ENCODE measurements at places on chromosomes 1 and 21.

DNA sequence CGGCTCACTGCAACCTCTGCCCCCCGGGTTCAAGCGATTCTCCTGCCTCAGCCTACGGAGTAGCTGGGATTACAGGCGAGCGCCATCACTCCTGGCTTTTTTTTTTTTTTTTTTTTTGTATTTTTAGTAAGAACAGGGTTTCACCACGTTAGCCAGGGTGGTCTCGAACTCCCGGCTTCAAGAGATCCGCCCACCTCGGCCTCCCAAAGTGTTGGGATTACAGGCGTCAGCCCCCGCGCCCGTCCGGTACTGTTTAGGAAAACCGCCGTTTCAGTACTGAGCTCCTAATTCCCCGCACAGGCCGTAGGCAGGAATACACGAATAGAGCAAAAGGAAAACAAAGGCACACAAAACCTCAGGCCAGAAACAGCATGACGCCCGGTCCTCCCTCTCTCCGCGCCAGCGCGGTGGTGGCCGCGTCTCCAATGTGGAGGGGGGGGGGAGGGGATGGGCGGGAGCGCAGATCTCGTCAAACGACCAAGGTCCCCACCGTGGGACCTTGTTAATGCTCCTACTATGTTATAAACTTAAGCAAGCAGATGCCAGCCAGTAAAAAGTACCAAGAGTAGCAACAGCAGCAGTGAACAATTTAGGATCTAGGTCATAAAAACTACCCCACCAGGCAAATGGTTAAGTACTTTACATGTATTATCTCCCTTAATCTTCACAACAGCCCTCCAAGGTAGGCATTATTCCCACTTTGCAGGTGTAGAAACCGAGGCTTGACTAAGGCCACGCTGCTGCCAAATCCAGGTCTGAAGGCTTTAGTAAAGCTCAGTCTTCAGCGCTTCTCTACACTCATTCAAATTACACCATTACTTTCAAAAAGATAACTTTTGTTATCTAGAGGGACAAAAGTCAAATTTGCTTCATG lies 648 bp upstream of the ADAR start:
- peak; percentile 13 for DNase-seq

- no peak for DNase-seq
Observed at GRCh38 chr1:8794605-8795004, 22.8 kb downstream of the RERE start.

DNA sequence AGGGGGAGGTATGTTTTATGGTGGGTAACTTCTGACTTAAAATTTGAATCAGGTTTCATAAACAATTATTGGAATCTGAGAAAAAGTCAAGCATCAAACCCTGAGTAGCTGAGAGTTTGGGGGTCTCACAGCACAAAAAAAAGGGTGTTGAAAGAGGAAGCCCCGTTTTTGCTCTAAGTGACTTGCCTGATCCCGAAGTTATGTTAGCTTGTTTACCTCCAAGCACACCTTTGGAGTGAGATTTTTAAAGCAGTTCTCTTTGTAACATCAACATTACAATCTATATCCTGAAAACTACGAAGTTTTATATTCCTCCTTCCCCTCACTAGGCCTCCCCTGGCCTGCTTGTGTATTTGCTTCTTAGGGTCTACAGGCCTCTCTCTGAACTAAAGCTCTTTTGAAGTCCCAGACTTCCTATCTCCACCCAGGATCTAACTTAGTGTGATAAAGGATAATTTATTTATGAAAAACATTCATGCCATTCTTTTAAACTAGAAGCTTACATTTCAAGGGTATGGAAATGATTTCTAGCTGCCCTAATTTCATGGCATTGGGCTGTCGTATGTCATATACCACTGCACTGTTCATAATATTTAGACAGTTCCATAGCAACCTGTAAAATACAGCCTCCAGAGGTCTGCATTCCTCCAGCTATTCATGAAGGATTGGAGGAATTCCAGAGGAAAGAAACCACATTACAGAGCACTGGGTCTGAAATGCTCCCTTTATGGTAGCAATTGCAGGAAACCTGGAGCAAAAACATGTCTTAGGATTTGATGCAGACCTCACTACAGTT lies 36.1 kb upstream of the RGS1 start:
- no peak for DNase-seq

DNA sequence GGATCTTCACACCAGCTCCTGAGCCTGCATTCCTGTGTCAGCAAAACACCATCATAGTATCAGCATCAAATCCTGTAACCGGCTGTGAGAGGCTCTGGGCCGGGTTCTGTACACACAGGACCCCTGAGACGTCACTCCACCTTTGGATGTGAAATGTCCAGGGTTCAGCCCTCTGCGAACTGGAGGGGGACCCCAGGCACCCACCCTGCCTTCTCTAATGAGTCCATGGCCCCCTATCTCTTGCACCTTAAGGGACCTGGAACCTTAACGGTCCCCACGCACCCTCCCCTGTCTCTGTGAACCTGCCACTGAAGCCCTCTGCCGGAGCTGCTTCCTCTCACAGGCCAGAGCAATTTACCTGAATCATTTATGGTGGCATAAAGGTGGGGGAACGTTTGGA lies 257.8 kb downstream of the NPHP4 start:
- DNase-seq, result no peak

DNA sequence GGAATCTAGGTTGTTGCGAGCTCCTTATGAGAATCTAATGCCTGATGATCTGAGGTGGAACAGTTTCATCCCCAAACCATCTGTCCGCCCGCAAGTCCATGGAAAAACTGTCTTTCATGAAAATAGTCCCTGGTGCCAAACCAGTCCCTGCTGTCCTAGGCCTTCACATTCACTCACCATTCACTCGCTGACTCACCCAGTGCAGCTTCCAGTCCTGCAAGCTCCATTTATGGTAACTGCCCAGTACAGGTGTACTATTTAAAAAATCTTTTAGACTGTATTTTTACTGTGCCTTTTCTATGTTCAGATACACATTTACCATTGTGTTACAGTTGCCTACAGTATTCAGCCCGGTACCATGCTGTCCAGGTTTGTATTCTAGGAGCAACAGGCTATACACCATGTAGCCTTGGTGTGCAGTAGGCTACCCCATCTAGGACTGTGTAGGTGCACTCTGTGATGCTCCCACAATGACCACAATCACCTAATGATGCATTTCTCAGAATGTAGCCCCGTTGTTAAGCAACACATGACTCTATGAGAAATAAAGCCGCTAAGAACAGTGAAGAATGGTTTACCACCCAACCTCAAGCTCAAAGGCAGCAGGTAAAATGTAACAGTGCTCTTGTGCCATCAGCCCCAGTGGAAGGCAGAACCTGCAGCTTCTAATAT lies 2.4 kb downstream of the ECHDC2 start:
- DNase-seq, result no peak

GRCh38 chr1:98059620-98060019 lies 138.8 kb upstream of the DPYD start:
- no peak for DNase-seq

GRCh38 chr1:66242646-66243547 lies 291.1 kb upstream of the SGIP1 start:
- peak; percentile 56 for DNase-seq

DNA sequence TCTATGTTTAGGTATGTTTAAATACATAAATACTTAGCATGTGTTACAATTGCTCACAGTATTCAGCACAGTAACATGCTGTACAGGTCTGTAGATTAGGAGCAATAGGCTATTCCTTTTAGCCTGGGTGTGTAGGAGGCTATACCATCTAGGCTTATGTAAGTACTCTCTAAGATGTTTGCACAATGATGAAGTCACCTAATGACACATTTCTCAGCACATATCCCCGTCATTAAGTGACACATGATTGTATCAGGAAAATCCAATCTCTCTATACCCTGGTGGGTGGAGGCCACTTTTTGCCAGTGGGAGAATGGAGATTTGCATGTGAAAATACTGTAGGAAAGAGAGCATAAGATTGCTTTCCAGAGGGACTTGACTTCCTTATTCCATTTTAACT lies 5.5 kb upstream of the TEDDM1 start:
- no peak for DNase-seq

GRCh38 chr1:89620664-89621063 lies 12.3 kb upstream of the LRRC8C start:
- DNase-seq, result no peak

DNA sequence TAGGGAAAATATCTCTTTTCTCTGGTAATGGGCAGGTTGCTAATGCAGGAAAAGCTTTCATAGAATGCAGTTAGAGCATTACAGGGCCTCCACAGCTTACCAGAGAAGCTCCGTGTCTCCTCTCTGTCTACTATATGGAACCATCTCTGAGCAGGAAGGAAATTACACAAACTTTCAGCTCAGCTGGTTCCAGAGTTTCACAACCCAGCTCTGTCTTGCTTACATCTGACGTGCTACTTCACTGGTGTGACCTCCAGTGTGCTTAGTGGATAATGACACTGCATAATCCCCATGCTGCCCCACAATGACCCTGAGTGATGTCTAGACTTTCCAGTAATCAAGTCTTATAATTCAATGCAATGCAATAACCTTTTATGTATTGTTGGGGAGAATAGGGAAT lies 4.3 kb upstream of the FGGY start:
- no peak for DNase-seq

DNA sequence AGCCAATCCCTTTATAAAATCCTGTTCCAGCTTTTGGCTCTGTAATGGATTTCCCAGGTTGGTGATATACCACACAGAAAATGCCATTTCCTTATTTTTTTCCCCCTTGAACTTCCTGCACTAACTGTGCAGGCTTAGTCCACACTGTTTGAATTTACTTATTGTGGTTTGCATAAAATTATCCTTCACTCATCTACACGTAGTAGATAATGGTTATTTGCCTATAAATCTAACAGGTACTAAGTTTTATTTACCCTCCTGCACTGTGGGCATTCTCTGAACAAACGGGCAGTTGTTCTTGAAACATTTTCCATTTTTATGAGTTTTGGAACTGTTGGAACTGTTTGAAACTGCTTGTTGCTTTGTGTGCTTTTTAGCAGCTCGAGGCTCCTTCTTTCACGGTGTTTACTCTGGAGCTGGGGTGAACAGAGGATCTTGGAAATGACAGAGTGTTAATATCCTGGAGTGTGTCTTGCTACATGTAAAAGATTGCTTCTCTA lies 23.0 kb upstream of the KIFAP3 start:
- no peak for DNase-seq

DNA sequence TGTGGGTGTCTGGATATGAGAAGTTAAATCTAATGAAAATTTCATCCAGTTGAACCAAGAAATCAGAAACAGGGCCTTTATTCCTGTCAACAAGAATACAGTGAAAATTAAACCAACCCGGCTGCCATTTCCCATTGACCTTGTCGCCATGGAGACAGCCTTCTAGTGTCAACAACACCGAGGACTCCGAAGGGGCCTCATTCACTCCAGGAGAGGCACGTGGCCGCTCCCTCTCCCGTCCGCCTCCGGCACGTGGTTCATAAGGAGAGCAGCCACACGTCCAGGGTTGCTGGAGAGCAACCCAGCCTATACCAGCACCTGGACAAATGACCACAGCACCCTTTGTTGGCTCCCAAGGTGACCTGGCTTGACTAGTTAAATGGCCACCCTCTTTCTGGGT lies 120.3 kb upstream of the VAMP3 start:
- no peak for DNase-seq

GRCh38 chr1:57192222-57192621 lies 226.4 kb upstream of the C8B start:
- no peak for DNase-seq

DNA sequence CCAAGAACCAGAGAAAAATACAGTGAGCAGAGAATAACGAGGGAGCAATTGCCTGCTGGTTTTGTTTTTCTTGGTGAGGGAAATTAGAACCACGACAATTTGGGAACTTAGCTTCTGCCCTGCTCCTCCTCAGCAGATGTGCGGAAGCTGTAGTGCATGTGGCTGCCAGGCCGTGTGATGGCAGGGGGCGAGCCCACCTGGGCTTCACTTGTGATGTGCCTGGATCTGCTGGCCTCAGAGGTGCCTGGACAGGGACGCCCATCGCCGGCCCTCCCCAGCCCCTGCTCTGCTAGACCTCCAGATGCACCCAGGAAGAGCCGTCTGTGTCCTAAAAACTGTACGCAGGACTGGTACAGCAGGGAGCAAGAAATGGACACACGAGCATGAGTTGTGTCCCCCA lies 28.5 kb upstream of the C1orf174 start:
- no peak for DNase-seq

GRCh38 chr21:46347791-46348381 lies 23.9 kb downstream of the PCNT start:
- no peak for DNase-seq

- DNase-seq, result no peak
Observed at GRCh38 chr1:26581287-26581651, 51.7 kb downstream of the RPS6KA1 start.

DNA sequence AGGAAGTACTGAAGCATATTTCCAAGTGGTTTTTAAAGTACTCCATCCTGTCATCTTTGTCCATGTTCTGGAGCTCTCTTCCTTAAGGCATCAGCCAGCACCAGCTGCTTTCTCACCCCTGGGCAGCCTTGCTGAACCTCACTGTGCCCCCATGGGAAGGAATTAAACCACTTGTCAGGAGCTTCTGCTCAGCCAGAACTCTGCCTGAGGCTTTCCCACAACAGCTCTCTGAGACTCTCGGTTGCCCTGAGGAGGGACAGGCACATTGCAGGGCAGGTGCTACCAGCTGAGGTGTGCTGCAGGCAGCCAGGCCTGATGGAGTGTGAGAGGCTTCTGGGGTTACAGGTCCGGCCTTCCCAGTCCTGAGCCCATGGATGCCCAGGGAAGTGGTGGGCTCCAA lies 30.9 kb downstream of the FAM163A start:
- DNase-seq, result no peak

GRCh38 chr1:234997201-234997895 lies 131.3 kb downstream of the TOMM20 start:
- no peak for DNase-seq

All from stimulated activated CD4-positive, alpha-beta T cell treated with anti-CD3 and anti-CD28 coated beads, TNF-alpha, amount 100 ng/mL, for 4 hours (primary cell).